ENCODE measurements at places on chromosomes 7 and 10.
A peak's percentile ranks its signal among the peaks of the same experiment; 100 is the strongest.

DNA sequence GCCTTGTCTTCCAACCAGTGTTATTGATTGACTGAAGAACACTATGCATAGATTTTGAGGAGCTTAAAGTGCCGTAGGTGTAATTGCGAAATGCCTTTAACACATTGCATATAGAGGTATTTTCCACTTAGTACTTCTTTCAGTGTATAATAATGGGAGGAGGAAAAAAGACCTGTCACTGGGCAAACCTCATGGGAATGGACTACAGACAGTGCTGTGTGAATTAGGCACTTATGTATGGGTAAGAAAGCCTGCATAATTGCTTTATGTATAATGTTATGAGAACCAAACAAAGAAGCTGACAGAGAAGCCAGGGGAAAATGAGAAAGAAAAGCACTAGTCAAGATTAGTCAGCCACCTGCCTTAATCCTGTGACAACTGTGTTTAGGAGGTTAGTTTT, 12.4 kb upstream of the SCRN1 start:
- no peak for DNase-seq

- no peak for DNase-seq
Observed at GRCh38 chr7:117480978-117481377, 1.2 kb downstream of the CFTR start.

DNA sequence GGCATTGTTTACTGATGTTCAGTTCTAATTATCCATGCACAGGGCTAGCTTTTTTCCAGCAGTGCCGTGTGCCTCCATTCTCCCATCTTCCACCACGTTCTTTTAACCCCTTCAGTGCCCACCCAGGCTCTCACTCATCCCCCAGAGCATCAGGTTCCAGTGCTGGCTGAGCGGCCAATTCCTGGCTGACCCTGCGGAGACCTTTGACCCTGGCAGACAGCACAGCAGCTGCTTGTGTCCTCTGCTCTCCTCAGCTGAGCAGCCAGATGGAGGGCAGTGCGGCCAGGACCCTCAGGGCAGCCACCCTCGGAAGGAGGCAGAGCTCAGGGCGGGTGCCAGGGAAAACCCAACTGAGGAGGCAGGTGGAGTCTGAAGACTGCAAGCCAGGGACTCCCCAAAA, 48.4 kb downstream of the ZNF503 start:
- DNase-seq: peak; percentile 32

- DNase-seq: no peak
Observed at GRCh38 chr10:95540514-95541052, 20.6 kb downstream of the SORBS1 start.

GRCh38 chr7:47806701-47807103, 141.6 kb downstream of the PKD1L1 start:
- no peak for DNase-seq

Data from islet precursor cell (in vitro differentiated cells).